H9 (cell line): ENCODE measurements at places on chromosomes 2 and 18. TPM values are rescaled to one million over a fixed set of nuclear protein-coding genes. Genes with fewer than 3 reads are reported as not detected.

Gene LRRC30
- total RNA-seq = not detected in 2 replicates

Gene EMX1
- total RNA-seq = 0.64 and 0.72 TPM in 2 replicates

Gene CARF
- total RNA-seq = 3.5 and 4.2 TPM in 2 replicates

Gene VAMP8
- total RNA-seq = 33.4 and 34.3 TPM in 2 replicates

Gene ING5
- total RNA-seq = 60.4 and 66.0 TPM in 2 replicates

Gene PTGR3
- total RNA-seq = 1.6 and 2.7 TPM in 2 replicates

Gene CREG2
- total RNA-seq = 0.77 and 1.2 TPM in 2 replicates

Gene NCKAP5
- 0.26 and 0.55 TPM in 2 replicates for total RNA-seq

Gene PCARE
- total RNA-seq = not detected in 2 replicates

Gene LHCGR
- 0.33 and 0.44 TPM in 2 replicates for total RNA-seq

Gene KLHL14
- total RNA-seq = 0.90 and 1.0 TPM in 2 replicates

Gene DHRS9
- total RNA-seq = not detected in 2 replicates

Gene SCYGR4
- not detected in 2 replicates for total RNA-seq

Gene HNRNPA3
- 405 and 419 TPM in 2 replicates for total RNA-seq
